ENCODE measurements at places on chromosomes 5 and 9. TPM values are rescaled to one million over a fixed set of nuclear protein-coding genes. Genes with fewer than 3 reads are reported as not detected.

DNA sequence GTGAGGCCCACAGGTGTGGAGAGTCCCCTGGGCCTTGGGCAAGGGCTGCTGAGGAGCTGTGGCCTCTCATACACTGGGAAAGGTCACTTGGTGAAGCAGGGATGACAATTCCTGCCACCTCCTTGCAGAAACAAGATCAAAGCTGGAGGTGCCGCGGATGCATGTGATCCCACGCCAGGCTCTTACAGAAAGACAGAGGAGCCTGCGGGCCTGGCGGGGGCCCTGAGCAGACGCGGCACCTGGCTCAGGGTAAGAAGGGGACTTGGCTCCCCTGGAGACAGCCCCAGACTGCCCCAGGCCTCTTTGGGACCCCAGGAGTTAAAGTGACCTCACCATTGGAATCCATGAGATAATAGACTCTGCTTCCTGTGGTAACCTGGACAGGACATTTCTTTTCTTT lies 4.8 kb downstream of the GFPT2 start:
- DNase-seq = no peak

The CDH9 gene
- not detected for total RNA-seq

- DNase-seq = no peak
Observed at GRCh38 chr5:10836986-10837385, 76.0 kb upstream of the DAP start.

DNA sequence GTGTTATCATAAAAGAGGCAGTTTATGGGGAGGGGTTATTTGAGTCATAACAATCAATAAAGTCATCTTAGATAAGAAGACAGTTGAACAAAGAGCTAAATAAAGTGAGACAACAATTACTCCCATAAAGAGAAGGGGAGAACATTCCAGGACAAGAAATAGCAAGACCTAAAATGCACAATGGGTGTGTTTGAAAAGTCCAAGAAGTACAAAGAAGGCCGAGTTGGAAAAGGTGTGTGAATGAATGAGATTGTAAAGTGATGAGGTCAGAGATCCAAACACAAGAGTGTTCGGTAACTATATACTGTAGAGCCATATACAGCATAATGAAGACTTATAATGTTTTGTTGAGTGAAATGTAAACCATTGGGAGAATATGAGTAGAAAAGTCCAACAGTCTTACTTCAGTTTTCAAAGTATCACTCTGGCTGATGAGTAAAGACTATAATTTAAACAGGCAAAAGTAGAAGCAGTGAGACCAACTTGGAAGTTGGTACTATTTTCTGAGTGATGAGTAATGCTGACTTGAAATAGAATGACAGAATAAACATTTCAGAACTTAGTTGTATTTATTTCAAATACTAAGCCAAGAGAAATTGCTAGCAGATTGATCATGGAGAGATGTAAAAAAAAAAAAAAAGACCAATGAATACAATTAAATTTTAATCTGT lies 868.7 kb upstream of the CDH9 start:
- DNase-seq = no peak

- no peak for DNase-seq
Observed at GRCh38 chr5:135174315-135175096, 140.5 kb upstream of the PITX1 start.

DNA sequence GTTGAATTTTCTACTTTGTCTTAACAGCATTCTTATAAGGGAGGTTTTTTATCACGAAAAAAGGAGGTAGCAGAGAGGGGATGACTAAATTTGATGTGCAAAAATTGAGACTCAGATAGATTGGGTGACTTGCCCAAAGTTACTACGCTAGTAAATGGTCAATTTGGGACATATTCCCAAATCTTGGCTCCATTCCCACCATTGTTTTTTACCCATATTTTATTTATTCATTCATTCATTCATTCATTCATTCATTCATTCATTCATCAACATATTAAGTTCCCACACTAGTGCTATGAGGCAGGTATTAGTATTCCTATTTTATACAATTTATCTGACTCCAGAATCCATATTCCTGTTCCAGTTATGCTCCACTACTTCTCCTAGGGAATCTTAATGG lies 85.6 kb downstream of the HACD4 start:
- no peak for DNase-seq

GRCh38 chr5:127647361-127647958 lies 1.4 kb upstream of the CTXN3 start:
- DNase-seq = no peak

DNA sequence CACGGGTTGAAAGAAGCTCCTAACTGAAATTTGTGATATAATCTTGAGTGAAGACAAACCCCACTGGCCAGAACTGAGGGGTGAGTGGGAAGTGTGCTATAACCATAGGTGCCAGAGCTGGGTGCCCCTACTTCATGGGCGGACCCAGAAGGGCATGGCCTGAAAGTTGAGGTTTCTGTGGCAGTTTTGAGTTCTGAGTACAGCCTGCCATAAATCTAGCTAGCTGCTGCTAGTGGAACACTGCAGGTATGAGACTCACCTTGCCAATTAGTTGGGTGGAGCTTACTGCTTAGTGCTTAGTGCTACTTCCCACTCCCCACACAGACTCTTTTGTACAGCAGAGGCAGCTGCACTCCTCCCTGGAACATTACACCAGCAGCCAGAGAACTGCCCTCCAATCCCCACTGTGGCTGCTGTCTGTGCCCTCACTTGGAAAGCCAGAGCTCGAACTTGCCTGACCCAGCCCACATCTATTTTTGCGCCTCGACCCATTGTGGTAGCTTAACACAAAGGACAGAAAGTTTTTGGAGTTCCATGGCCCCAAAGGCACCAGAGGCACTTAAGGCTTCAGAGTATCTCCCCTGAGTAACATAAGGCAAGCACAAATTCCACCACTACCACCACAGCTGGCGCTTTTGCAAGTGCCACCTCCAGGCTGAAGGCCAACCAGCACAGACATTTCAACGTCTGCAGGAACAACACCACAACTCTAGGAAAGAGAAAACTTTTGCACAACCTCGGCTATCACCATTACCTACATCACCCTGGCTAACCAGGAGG lies 27.1 kb upstream of the PTGER4 start:
- no peak for DNase-seq

- no peak for DNase-seq
Observed at GRCh38 chr5:141920771-141921170, 2.9 kb upstream of the DELE1 start.

The ZDHHC21 gene
- total RNA-seq = 7.7 TPM

- no peak for DNase-seq
Observed at GRCh38 chr9:89413963-89414638, 83.8 kb downstream of the SEMA4D start.

GRCh38 chr5:135829681-135830383 lies 4.6 kb upstream of the SLC25A48 start:
- DNase-seq = no peak

- DNase-seq = no peak
Observed at GRCh38 chr5:11037080-11037479, 276.0 kb upstream of the DAP start.

GRCh38 chr5:98205691-98206461 lies 567.6 kb upstream of the RGMB start:
- no peak for DNase-seq

DNA sequence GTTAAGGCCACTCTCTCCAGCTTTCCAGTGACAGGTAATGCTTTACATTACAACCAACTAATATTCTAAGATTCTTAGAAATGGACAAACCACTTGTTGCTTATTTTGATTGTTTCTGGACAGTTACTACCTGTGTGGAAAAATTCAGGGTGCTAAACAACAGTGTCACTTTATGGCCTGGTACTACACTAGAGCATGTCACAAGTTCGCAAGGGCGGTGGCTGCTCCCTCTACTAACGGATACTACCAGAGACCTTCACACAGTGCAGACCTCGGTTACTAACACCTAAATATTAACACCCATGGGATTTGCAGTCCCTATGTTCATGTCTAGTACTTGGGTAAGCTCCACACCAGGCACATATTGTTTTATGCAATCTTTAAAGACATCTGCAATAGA lies 13.4 kb downstream of the HMGXB3 start:
- no peak for DNase-seq

The SLC6A19 gene
- not detected for total RNA-seq

All from omental fat pad (tissue), 4 donors.